ENCODE measurements at places on chromosomes 7 and 10.

DNA sequence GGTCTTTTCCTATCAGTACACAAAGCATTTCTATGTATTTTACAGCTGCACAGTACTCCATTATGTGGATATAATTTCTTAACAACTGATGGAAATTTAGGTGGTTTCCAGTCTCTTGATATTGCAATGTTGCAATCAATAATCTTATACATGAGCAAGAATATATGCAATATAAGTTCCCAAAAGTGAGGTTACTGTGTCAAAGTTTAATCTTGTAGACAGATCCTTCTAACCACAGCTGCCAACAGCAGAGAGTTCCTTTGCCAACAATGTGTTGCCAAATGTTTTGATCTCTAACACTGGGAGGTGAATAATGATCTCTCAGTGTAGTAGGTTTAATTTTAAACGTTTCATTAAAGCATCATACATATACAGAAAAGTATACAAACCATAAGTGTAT, 54.5 kb downstream of the CUL2 start:
- no peak for DNase-seq

DNA sequence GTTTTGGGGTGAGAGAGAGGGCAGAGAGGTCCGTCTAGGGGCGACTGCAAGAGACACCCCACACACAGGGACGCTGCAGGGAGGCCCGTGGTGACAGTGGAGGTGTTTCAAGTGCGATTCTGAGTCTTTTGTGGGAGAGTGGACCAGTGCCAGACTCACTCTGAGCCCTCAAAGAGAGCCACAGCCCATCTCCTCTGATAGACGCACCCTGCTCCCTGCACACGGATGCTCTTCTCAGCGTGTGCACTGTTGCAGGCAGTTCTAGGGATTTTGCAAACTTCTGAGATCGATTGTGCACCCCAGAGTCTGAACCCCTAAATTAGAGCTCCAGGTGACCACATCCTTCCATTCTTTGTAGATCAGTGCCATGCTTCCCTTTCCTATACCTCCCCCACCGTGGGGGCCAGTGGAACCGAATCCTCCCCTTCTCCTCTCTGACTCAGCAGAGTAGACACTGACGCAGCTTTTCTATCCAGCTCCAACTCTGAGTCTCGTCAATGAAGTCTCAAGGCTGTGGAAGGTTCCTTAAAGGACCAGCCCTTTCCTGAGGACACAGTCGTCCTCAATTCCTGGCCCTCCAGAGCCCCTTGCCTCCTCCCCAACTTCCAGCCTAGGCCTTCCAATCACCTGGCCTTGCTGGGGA, 83.8 kb downstream of the TMEM130 start:
- DNase-seq = no peak

- no peak for DNase-seq
These were observed 118.3 kb downstream of the TCF7L2 start for GRCh38 chr10:113068178-113068890.

DNA sequence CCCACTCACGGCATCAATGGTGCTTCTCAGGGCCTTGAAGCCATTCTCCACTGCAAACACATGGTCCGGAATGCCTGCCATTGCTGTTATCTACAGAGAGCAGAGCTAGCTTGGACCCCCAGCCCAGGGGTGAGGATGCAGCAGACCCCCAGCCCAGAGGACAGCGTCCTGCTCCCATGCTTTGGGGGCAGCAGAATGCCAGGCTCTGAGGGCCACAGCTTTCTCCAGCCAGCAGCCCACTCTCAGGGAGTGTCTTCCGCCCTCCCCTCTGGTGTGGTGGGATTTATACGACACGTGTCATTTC, 48.1 kb upstream of the MSMB start:
- no peak for DNase-seq

DNA sequence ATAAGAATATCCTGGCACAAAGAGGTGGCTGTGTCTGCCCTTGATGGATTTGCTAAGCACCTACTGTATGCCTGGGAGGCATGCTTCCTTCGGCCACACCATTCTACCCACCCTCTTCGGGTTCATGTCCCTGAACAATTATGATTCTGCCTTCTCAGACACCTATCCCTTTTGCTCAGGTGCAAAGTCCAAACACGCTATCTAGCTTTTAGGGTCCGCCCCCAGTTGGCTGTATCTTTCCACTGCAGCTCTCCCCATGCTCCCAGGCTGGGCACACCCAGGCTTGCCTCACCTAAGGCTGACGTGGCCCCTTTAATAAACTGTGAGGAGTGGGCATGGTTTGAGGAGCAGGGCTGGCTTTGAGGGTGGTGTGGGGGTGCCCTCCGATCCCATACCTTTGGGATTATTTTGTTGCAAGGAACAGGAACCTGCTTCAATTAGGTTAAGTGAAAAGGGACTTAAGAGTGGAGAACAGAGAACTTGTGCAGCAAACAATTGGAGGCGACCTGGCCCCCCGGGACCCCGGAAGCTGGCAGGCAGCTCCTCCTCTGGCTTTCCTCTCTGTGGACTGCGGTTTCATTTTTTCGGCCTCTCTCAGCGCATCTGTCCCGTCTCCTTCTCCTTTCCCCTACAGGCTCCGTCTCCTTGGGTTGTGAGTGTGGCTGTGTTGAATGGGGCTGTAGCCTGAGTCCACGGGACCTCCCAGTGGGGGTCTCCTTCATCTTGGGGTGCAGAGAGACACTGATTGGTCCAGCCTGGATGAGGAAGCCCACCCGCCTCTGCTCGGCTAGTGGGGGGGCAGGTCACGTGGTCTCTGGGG, 3.8 kb downstream of the CLIP2 start:
- DNase-seq = no peak

DNA sequence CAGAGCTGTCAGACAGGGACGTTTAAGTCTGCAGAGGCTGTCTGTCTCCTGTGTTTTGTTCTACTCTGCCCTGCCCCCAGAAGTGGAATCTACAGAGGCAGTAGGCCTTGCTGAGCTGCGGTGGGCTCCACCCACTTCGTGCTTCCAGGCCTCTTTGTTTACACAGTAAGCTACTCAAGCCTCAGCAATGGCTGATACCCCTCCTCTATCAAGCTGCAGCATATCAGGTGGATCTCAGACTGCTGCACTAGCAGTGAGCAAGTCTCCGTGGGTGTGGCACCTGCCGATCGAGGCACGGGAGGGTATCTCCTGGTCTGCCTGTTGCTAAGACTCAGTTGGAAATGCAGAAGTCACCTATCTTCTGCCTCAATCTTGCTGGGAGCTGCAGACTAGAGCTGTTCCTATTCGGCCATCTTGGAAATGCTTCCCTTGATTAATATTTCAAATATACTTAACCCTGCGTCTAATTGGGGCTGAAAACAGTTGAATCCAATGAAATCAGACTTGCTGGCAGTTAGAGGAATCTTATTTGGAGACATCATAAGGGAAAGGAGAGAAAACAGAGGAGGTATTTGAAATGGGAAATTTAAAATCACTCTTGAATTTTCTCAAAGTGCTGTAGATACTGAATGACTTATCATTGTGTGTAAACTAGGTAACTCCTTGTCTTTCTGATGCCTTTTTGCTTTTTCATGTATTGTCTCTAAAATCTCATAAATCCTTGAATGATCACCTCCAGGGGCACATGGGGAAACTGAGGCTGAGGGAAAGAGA, 13.8 kb upstream of the CYP3A5 start:
- DNase-seq = no peak

DNA sequence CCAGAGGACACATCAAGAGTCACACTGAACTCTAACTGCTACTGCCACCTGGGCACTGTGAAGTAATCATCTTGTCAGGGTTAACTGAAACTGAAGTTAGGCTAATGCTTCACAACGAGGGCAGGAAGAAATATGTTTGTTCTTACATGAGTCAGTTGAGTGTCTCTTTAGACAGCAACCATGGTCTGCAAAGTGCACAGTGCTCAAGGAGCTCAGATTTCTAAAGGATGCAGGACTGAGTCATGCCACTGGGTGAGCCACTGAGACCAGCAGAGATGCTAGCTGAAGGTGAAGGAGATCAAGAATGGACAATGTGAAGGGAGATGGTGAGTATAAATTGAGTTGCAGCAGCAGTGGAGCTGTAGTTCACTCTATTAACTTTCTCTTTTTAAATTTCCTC, 76.0 kb upstream of the CTTNBP2 start:
- no peak for DNase-seq

DNA sequence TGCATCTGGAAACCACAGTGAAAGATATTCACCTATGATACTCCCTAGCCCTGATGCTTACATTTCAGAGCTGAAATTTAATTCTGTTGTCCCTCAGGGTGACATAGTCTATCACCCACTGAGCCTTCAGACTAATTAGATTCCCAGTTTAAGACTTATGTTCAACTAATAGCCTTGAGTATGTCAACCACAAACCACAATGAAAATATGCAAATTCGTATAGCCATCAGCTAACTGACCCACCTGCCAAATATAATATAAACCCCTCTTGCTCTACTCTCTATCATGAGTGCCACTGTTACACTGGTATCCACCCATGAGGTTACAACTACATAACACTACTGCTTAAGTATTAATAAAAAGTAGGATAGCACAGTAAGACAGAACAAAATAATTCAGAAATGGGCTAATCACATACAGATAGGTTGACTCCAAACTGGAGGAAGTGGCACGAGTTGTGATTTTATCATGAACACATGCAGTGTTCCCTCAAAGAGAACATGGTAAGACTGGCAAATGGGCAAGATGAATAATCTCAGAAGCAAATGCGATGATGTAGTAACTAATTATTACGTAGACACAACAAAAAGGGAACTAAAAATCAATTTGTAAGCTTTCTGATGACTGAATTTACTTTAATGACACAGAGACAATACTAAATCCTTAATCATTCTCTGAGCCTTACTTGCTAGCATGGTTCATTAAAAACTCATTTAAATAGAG, 290.6 kb downstream of the PARD3 start:
- DNase-seq = no peak

DNA sequence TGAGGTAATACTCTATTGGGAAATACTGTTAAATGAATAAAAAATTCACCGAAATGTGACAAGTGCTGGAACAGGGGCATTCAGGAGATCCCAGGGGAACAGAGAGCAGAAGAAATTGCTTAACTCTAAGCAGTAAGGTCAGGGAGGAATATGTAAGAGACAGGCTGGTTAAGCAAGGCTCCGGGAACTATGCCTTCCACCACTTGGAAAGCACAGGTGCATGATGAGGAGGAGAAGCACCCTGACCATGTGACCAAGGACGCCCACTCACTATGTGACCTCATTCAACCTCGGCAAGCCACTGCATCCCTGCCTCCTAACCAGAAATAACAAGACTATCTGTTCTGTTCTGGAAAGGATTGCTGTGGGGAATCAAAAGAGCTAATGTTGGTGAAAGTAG, 218.4 kb downstream of the ELMO1 start:
- DNase-seq = no peak

- DNase-seq = no peak
These were observed 167.1 kb upstream of the FAM3C start for GRCh38 chr7:121563177-121563576.

GRCh38 chr10:4280461-4281189, 495.6 kb upstream of the KLF6 start:
- DNase-seq = no peak

DNA sequence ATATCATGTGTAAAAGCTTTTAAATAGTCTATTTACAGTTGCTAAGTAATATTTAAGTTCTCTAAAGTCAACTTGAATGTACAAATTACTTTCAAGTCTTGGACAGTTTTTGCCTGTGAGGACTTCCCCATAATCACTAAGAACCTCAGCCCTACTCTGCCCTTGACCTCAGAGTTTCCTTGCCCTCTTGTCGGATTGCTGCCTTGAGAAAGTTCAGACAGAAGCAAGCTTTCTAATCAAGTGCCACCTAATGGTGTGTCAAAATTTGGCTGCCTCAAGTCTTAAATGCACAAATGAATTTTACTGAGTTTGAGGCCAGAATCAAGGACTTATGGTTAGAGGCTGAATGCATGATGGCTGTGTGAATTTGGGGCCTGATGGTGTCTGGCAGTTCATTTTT, 88.3 kb upstream of the KAT6B start:
- DNase-seq = no peak

DNA sequence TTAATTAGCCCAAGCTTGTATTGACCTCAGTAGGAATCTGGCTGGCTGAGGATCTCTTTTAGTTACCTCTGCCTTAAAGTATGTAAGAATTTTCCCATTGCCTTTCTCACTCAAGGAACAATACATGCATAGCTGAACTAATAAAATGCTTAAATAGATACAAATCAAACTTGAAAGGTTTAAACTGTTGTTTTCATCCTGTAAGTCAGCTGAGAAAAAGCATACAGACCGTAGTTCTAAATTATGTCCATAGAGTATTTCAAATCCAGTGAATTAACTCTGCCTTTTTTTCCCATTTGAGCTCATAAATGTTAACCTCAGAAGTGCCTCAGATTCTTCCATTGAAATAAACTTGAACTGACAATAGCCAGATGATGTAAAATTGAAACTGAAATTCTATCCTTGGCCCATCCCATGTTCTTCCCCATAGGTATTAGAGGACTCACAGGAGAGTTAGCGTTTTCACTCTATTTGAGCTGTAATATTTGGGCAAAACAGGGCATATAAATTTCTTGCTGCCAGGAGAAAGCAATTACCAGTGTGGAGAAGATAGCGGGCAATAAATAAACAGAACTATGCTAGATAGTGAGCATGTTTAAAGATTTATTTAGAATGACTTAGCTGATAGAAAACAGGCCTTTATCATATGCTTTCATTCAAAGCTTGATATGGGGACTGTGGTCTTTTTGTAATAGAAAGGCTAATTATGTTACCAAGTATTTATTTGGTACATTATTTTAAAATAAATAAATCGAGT, 163.7 kb downstream of the WNT2 start:
- DNase-seq = no peak

DNA sequence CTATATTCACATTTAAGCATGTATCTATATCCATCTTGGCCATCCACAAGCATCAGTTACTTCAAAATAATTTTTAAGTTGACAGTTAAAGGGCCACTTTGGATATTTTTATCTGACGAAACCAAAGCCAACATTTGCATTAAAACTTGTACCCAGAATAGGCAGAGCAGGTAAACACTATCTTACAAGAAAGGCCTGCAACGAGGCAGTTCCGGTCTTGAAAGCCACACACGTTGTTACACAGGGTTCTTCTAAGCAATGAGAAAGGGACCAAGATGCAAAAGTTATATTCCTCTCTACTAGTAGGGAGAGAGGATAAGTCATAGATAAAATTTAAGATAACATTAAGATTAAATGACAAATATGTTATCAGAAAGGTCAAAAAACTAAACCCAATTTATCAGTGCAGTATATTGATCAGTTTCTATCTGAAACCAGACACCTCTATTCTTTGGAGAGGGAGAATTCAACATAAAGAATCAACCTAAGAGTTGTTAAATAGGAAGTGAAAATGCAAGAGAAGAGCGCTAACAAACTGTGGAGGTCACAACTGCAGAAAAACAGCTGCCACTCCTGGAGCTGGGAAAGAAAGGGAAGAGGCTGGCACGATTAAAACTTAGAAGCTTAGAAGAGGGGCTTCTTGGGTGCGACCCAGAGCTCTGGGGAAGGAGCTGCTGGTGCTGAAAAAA, 701.3 kb downstream of the TNS3 start:
- no peak for DNase-seq

GRCh38 chr7:19552576-19552975, 156.3 kb downstream of the POLR1F start:
- no peak for DNase-seq

- DNase-seq = no peak
These were observed 65.8 kb downstream of the MINDY4 start for GRCh38 chr7:30836991-30837390.

- DNase-seq = no peak
These were observed 292.0 kb downstream of the PHTF2 start for GRCh38 chr7:78090616-78091015.
